NCI-H460 (cell line): ENCODE measurements at places on chromosomes 3 and 15.

GRCh38 chr15:66151809-66152208 lies 101.7 kb downstream of the MEGF11 start:
- no peak for DNase-seq

GRCh38 chr15:80789296-80789695 lies 10.1 kb downstream of the CEMIP start:
- DNase-seq: no peak

- no peak for DNase-seq
These were observed 19.8 kb downstream of the ADAMTS9 start for GRCh38 chr3:64667887-64668581.

DNA sequence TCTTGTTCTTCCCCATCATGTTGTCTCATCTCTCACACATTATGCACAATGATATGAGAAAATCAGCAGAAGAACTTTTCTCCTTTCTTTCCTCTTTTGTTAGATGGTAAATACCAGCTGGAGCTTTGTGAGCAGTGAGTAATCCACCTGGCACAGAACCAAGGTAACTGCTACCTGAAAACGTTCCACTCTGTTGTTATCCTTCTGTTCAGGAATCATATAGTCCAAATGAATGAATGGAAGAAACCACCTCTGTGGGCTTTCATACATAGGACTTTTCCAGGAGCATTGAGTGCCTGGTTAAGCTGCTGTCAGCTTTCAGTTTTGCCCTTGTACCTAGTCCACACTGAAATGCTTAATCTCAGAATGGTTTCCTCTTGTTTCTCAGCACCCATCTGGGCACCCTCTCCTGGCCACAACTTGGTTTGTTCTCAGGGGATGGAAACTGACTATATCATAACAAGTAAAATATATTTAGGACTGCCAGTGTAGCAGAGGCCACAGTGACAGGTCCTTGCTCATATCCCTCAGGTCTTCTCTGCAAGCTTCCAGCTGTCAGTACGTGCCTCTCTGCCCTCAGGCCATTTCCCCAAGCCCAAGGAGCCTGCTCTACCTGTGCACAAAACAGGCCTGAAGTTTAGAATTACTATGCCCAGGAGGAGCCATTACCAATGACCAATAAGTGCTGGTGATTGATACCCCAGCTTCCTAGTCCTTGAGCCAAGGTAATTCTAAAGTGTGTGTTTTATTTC lies 23.5 kb upstream of the SLC4A7 start:
- no peak for DNase-seq
